ENCODE measurements at places on chromosomes 5 and 9.

GRCh38 chr9:123828449-123828848 lies 101.5 kb downstream of the DENND1A start:
- DNase-seq = no peak

DNA sequence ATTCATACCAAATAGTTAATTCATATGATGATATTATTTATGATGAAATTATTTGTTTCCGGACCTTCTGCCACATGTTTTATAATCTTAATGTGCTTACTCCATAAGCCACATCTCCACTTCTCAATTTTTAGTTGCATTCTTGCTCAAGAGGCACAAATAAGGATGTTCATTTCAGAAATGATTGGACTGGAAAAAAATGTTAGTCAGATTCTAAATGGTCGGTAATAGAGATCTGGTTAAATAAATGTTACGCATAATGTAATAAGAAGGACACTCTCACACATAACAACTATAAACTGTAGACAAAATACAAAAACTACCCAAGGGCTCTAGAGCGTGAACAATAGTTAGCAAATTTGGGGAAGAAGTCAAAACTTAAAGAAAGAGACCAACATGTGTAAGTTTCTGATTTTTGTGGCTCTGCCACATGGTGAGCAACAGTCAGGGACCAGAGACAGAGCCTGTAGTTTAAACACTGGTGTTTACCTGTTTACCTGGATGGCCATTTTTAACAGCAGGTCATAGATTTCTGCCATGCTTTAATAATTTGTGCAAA lies 554.3 kb upstream of the CLINT1 start:
- DNase-seq = no peak

GRCh38 chr9:97365634-97366033 lies 46.3 kb upstream of the TDRD7 start:
- no peak for DNase-seq

GRCh38 chr5:112546946-112547592 lies 128.0 kb upstream of the EPB41L4A start:
- DNase-seq = no peak

GRCh38 chr9:97480749-97481148 lies 20.7 kb upstream of the TMOD1 start:
- DNase-seq = no peak

GRCh38 chr5:12294151-12294550 lies 389.9 kb upstream of the CTNND2 start:
- no peak for DNase-seq

GRCh38 chr5:77131361-77131760 lies 44.3 kb upstream of the ZBED3 start:
- no peak for DNase-seq

Data from HS-27A (cell line).